ENCODE measurements at places on chromosomes 3 and 15.

GRCh38 chr15:74400313-74400860 is 32.9 kb upstream of the CYP11A1 start:
- DNase-seq, result no peak

DNA sequence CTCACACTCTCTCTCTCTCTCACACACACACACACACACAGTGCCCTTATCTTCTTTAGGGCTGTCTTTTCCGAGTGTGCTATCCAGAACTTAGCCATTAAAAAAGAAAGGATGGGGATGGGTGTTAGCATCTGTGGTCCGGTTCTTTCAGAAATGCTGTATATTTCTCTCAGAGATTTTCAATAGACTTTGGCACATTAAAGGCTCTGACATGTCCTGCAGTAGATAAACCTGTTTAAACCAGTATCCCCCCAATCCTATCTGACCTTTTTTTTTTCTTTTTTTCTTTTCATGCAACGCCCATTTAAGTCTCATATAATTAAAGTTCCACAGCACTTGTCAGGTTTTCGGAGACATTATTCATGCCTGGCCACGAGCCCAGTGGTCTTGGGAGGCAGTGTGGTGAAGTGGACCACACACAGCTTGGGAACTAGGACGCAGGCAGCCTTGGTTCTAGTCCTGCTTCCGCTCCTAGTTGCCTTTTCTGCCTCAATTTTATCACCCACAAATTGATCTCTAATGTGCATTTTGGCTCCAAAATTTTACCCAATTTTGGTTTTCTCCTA is 13.3 kb downstream of the CAV3 start:
- DNase-seq, result no peak

GRCh38 chr3:20258371-20258770 is 72.4 kb upstream of the SGO1 start:
- no peak for DNase-seq

DNA sequence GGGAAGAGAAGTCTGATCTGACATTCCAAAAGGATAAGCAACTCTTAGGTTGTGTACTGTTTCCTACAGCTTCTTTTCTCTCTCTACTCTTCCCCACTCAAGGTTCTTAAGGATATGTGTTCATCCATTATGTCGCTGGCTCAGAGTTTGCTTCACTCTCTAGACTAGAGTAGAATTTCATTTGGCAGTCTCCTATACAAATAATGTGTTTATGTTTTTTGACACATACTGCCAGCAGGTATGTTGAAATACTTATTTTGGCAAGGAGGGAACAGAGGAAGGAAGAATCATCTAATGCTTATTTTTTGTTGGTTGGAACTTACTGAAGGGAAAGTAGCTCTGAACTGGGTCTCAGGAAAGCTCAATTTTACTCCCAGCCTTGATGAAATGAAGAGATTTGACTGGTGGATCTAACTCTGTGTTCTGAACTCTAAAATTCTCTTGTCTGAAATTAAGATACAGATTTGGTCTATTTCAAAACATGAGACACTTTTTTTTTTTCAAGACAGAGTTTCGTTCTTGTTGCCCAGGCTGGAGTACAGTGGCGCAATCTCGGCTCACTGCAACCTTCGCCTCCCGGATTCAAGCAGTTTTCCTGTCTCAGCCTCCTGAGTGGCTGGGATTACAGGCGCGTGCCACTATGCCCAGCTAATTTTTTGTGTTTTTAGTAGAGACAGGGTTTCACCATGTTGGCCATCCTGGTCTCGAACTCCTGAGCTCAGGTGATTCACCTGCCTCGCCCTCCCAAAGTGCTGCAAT is 7.6 kb upstream of the EMC3 start:
- DNase-seq, result no peak

- peak; percentile 4 for DNase-seq
Observed at GRCh38 chr3:168847291-168847883, 751.7 kb upstream of the GOLIM4 start.

GRCh38 chr15:77251662-77252061 is 168.2 kb downstream of the PEAK1 start:
- DNase-seq, result no peak

GRCh38 chr15:54518156-54518882 is 540.1 kb downstream of the UNC13C start:
- no peak for DNase-seq

GRCh38 chr15:64013179-64014062 is 32.9 kb downstream of the DAPK2 start:
- peak; percentile 29 for DNase-seq

DNA sequence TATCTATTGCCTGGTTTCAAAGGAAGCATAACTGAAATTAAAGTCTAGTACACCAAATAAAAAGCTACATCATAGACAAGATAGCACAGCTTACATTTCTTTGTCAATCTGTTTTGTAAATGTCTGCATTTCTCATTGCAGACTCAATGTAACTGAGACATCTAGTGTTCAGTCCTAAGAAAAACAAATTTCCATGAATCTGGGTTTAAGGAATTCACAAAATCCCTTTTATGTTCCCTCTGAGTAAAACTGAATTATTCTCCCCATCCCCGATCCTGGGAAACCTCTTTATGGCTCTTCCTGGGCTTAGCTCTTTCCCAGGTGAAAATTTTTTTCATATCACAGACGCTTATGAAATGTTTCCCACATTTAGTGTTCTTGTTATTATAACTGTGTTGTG is 21.6 kb upstream of the RASA2 start:
- DNase-seq, result no peak

DNA sequence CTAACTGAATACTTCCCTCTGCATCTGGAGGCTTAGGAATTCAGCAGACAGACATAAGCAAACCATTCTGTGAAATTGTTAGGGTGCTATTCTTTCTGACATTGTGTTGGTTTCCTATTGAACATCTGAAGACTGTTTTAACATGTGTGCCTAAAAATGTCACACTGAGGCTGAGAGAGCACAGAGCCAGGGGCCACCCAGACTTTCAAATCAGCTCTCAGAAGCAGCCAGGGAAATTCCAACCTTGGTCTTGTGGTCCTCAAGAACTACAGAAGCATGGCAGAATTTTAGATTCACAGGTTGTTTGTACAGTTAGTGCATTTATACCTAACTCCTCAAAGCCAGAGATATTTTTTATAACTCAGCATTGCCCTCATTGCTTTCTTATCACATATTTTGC is 929.2 kb upstream of the CFAP20DC start:
- DNase-seq, result no peak

GRCh38 chr3:113132571-113132996 is 78.8 kb upstream of the BOC start:
- DNase-seq, result no peak

DNA sequence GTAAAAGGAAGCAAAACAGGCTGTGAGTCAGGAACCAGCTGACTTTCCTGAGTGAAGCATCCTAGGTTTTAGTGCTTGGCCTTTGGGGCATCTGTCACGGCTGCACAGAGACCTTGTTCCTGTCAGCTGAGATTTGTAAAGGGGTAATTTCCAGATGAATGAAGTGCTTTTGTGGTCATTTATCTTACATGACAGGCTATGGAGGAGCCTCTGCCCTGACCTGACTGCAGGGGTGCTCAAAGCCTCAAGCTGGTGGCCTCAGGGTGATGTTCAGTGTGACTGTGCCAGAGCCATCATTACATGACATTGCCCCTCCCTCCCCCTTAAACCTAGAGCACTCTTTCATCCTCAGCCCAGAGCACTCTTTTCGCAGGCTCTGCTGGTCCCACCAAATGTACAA is 132.5 kb downstream of the ARNT2 start:
- DNase-seq, result no peak

GRCh38 chr3:60176614-60177013 is 1074.6 kb downstream of the FHIT start:
- no peak for DNase-seq

DNA sequence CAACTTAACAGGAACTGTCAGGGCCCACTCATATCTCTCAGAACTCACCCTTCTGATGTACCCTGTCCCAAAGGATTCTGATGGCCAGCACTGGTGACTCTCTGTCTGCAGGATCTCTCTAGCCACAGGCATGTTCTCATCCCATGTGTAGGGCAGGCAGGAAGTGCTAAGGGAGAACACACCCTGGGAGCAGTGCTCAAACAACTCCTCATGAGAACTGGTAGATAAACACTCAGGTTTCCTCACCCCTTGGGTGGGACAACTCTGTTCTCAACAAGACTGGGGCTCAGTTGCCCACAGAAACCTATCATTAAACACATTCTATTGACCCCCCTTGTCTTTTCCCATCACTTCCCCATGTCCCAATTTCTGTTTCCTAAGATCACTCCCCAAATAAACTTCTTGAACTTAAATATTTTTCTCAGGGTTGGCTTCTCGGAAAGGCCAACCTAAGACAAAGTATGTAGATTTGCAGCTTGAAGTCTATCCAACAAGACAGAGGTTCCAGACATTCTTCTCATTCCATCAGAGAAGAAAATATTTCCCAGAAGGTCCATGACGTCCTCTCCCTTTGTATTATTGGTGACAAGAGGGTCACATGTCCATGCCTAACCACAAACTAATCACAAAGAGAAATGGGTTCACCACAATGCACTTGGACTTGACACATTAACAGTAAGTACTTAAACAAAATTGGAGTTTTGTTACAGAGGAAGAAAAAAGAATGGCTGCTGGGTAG is 276.6 kb upstream of the GADL1 start:
- no peak for DNase-seq

- no peak for DNase-seq
Observed at GRCh38 chr15:89377842-89378295, 43.2 kb upstream of the POLG start.

- no peak for DNase-seq
Observed at GRCh38 chr15:40633178-40633577, 39.1 kb downstream of the KNL1 start.

- DNase-seq, result no peak
Observed at GRCh38 chr3:98563661-98564281, 29.6 kb downstream of the CPOX start.

DNA sequence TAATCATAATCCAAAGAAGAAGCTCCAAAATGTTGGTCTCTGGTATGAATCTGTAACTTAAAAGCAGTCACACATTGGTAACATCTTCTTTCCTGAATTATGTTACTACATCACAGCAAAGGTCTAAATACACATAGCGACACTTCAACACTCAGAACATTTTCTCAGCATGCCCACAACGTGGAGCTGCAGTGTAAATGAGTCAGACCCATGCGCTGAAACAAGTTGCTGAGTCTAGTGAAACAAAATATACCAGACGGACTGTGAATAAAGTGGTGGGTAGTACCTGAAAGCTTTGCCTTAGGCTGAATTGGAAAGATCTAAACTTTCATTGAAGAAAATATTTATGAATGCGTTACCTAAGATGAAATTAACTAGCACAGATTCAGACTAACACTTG is 33.2 kb upstream of the GOLGA8B start:
- peak; percentile 60 for DNase-seq

- DNase-seq, result no peak
Observed at GRCh38 chr3:30299674-30300385, 306.6 kb upstream of the TGFBR2 start.

GRCh38 chr15:73517566-73517965 is 74.6 kb downstream of the REC114 start:
- no peak for DNase-seq
